Fibroblast of skin of right quadriceps (primary cell): ENCODE measurements at places on chromosomes 16 and 17.

GRCh38 chr17:8120520-8121406 is 2.4 kb upstream of the ALOXE3 start:
- peak; percentile 79 for DNase-seq

- peak; percentile 17 for DNase-seq
Observed at GRCh38 chr16:997440-998051, 16.0 kb downstream of the SOX8 start.

DNA sequence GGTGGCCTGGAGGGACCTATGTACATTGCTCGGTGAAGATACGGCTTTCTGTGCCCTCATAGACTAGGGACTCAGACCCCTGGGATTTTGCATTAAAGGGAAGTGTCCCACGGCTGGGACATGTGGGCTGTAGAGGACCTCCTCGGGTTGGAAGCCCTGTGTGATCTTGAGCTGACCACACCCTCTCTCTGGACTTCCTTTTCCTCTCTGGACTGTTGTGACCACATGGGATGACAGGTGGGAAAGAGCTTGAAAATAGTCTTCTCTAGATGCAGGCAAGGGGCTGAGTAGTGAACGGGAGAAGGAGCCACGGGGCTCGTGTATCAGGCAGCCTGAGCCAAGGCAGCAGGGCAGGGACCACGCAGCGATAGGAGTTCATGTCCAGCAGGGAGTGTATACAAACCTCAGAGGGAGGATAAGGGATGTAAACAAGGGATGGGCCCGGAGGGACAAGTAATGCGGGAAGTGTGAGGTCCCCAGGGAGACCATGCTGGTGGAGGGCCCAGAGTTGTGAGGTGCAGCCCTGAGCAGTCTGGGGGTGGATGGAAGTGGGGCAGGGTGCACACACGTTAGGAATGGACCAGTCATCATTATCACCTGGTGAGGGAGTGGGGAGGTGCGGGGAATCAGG is 4.5 kb upstream of the SLC4A1 start:
- no peak for DNase-seq

DNA sequence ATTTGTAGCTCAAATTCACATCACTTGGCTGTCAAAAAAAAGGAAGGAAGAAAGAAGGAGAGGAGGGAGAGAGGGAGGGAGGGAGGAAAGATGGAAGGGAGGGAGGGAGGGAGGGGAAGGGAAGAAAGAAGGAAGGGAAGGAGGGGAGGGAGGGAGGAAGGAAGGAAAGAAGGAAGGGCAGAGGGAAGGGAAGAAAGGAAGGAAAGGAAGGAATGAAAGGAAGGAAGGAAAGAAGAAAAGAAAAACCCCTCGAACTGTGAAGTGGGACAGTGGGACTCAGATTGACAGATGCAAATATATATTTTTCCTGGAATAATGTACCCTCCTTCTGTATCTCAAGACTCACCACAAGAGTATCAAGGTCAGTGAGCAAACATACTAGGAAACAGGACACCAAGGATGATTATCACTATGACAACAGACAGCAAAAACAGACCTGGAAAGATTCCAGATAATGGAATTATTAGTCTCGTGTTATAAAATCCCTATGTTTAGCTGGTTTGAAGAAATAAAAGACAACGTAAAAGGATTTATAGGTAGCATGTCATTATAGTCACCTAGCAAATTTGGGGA is 24.2 kb upstream of the ABCA3 start:
- no peak for DNase-seq

GRCh38 chr16:88613293-88613692 is 25.1 kb upstream of the IL17C start:
- no peak for DNase-seq

DNA sequence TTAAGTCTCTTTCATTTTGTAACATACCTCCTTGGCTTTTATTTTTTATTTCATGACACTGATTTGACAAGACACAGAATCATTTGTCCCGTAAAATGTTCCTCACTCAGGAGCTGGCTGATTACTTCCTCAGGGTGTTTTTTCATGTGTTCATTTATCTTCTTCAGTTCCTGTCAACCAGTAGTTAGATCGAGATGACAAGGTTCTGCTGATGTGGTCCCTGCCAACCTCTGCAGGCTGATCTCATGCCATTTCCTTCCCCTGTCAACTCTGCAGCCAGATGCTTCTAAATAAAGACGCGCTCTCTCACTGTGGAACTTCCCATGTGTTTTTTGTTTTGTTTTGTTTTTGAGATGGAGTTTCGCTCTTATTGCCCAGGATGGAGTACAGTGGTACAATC is 8.1 kb upstream of the CXCL16 start:
- no peak for DNase-seq

DNA sequence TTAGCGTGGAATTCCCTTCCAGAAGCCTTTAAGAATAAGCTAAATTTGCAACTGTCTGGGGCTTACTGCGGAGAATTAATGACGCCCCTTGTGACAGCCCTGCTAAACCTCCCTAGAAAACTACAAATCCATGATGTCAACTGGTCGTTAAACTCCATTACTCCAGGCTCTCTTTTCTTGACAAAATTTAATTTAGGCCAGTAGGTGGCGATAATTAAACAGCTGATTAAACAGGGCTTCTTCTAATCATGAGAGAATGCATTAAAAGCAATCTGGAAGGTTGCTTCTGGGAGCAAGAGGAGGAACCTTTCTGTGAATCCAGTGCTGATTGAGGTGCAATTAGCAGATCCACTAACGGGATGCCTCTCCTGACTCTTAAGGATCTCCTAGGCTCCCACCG is 8.1 kb upstream of the NLRP1 start:
- DNase-seq, result peak; percentile 44

- no peak for DNase-seq
Observed at GRCh38 chr16:14487579-14487978, 142.5 kb downstream of the PARN start.

GRCh38 chr16:84349862-84350684 is 18.3 kb upstream of the ATP2C2 start:
- DNase-seq, result no peak

DNA sequence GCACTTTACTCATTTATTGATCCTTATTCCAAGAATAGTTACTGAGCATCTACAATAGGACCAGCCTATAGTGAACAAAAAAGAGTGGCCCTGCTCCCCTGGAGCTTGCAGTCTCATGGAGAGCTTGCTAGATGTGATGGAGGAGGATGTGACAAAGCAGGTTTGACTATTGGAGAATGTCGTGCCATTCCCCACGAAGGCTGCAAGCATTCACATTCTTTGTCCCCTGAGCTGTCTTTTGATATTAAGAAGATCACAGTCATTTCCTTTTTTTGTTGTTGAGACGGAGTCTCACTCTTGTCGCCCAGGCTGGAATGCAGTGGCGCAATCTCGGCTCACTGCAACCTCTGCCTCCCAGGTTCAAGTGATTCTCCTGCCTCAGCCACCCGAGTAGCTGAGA is 115.0 kb upstream of the ADAMTS18 start:
- peak; percentile 44 for DNase-seq

- DNase-seq, result no peak
Observed at GRCh38 chr17:45369421-45369820, 52.6 kb upstream of the MAP3K14 start.

GRCh38 chr17:35374766-35375344 is 1.4 kb upstream of the SLFN11 start:
- DNase-seq, result no peak

DNA sequence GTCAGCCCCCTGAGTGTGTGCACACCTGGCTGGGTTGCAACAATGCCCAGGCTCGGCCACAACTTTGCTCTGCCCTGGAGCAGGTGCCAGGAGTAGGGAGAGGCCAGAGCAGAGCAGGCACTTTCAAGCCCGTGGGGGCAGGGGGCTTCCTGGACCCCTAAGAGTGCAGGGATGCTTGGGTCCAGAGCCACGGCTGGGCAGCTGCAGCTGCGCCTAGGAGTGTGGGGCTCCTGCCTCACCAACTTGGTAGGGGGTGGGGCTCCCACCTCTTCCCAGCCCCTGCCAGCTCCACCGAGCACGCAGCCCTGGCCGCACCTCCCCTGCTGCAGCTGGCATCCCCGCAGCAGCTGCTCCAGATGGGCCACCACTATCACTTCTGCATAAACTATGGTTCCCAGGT is 7.8 kb downstream of the OR3A2 start:
- DNase-seq, result no peak

DNA sequence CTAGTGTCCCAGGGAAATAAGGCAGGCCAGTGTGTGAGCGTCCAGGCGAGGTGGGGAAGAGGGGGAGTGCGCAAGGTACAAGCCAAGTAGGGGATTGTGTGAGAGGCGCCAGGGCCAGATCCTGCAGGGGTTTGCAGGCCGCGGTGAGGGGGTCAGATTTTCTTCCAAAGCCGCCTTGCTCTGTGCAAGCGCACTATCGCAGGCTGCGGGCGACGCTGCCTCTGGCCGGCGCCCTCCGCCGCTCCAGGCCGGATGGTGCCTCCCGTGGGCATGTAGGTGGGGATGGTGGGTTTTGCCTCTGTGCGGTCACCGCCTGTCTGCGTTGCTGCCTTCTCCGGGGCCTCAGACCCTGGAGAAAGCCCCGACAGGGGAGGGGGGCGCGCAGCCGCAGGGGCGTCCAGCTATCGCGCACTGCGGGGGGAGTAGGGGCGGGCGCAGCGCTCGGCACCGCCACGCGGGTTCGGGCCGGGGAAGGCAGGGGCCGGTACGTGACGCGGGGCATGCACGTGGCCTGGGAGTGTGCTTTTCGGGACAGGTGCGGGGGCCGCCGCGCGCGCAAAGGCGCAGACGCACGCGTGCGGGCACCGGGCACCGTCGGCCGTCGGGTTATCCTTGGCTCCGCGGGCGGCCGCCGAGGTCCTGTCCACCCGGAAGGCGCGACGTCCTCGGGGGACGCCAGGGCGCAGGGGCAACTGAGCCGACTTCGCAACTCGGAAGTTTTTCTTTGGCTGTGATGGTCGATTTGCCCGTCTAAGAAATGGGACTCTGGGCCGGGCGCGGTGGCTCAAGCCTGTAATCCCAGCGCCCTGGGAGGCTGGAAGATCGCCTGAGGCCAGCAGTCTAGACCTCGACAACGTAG is 1.1 kb upstream of the HAPSTR1 start:
- DNase-seq, result no peak

DNA sequence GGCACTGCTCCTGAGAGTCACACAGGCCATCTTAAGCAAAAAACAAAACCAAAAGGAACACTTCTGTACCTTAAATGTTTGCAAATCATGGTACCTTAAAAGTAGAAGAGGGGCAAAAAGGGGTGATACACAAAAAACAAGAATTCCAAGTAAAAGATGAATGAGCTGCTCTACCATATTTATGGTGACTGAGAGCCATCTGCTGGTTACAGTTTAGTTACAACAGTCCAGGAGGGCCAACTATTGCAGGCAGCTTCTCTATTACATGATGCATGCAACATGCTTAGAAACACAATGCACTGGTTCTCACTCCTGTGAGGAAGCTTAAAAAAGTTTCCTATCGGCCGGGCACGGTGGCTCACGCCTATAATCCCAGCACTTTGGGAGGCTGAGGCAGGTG is 53.5 kb downstream of the STX8 start:
- DNase-seq, result peak; percentile 57

DNA sequence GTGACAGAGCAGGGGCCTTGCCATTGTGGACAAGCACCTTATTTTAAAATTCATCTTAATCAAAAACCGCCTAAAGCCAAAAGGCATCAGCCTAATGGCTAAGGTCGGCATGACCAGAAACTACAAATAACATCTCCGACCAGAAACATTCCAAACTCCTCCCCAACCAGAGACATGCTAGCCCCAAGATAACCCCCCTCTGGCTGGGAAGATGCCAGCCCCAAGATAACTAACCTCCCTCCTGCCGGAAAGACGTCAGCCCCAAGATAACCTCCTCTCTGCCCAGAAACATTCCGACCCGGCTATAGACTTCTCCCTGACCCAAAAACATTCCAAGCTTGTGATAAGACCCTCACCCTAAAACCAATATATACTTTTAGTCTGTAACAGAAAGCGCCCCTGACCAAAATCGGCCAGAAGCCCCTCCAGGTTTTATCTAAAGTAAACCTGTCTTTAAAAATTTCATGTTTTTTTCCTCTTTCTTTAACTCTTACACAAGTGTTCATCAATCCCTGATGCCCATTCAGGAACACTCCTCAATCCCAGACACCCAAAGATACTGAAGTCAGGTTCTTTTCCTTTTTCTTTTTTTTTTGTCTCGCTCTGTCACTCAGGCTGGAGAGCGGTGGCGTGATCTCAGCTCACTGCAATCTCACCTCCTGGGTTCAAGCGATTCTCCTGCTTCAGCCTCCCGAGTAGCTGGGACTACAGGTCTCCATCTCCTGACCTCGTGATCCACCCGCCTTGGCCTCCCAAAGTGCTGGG is 32.7 kb downstream of the TLE7 start:
- no peak for DNase-seq

- DNase-seq, result no peak
Observed at GRCh38 chr17:67414559-67414958, 37.5 kb downstream of the PITPNC1 start.

GRCh38 chr16:50836121-50836621 is 94.3 kb downstream of the CYLD start:
- DNase-seq, result no peak

DNA sequence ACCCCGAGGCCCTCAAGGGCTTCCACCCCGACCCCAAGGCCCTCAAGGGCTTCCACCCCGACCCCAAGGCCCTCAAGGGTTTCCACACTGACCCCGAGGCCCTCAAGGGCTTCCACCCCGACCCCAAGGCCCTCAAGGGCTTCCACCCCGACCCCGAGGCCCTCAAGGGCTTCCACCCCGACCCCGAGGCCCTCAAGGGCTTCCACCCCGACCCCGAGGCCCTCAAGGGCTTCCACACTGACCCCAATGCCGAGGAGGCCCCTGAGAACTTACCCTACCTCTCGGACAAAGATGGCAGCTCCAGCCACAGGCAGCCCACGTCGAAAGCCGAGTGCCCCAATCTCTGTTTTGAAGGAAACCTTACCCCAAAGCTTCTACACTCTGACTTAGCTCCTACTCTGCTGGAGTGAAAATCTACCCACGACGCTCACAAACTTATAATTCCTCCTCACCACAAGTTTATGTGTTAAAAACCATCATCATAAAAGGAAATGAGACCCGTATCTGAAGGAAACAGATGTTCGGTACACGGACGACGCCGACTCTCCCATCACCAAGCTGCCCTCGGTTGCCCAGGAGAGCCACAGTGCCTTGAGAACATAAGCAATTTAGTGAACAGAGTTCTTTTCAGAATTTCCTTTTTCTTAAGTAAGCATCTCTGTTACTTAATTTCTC is 61.2 kb upstream of the RPH3AL start:
- no peak for DNase-seq

DNA sequence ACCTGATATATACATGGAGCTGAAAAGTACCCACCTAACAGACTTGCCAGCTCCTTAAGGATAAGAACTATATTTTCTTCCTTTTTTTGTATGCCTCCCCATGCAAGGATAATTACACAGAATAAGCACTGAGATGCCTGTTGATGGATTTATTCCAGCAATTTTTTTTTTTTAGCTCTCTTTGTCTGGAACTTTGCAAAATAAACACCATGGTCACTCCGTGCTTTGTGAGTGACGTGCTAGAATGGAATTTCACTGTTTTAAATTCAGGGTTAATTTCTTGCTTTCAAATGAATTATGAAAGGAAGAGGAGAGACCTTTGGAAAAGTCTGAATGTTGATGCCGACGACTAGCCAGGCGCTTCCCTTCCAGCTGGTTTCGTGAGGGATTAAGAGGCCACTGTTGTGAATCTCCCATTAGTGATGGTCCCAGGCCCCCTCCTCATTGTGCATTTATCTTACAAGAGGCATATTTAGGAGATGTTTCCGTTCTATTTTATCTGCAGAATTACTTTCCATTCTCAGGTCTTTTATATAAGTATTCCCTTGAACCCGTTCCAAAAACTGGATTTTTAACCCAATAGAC is 529.1 kb downstream of the WWOX start:
- peak; percentile 2 for DNase-seq

- no peak for DNase-seq
Observed at GRCh38 chr17:8475227-8475626, 39.5 kb downstream of the NDEL1 start.
